ENCODE measurements at places on chromosomes 16 and 17.

DNA sequence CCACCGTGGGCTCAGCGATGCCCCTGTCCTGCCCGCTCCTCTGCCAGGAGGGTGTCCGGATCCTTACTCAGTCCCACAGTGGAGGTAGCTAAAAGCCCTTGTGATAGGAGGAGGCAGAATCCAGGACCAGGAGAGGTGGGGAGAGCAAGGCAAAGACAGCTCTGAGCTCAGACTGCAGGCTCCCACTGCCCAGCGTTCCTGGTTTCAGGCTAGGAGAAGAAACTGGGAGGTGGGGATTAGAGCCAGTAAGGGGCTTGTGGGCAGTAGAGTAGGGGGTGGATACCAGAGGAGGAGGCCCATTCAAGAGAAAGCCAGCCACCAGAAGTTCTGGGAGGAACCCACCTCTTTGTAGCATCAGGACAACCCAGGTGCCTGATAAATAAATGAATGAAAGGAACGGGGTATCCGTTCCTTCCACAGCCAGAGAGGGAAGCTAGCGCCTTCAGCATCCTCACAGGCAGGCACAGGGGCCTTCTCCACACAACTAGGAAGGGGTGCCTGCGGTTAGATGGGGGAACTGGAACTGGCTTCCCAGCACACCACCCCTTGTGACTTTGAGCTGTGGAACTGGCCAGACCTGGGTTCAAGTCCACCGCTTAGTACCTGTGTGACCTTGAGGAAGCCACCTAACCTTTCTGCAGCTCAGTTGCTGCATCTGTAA, 2.3 kb downstream of the IL21R start:
- DNase-seq, result no peak

DNA sequence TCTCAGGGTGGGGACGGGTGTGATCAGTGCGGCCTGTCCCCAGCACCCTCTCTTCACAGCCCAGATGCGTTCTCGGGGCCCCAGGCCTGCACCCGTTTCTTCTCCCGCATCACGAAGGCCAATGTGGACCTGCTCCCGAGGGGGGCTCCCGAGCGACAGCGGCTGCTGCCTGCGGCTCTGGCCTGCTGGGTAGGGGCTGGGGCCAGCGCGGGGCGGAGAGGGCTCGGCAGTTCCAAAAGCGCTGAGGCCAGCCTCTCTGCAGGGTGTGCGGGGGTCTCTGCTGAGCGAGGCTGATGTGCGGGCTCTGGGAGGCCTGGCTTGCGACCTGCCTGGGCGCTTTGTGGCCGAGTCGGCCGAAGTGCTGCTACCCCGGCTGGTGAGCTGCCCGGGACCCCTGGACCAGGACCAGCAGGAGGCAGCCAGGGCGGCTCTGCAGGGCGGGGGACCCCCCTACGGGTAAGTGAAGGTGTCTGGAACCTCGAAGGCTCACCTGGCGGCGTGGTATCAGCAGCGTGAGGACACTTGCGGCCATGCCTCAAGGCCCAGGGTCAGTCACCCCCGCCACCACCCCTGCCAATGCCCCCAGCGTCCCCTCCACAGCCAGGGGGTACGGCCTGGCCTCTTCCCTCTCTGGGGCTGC, 4.4 kb downstream of the MSLN start:
- DNase-seq, result no peak

GRCh38 chr17:7042501-7043181, 1.3 kb downstream of the SLC16A11 start:
- DNase-seq, result no peak

- no peak for DNase-seq
These were observed 3.3 kb upstream of the SLC25A10 start for GRCh38 chr17:81708739-81709185.

DNA sequence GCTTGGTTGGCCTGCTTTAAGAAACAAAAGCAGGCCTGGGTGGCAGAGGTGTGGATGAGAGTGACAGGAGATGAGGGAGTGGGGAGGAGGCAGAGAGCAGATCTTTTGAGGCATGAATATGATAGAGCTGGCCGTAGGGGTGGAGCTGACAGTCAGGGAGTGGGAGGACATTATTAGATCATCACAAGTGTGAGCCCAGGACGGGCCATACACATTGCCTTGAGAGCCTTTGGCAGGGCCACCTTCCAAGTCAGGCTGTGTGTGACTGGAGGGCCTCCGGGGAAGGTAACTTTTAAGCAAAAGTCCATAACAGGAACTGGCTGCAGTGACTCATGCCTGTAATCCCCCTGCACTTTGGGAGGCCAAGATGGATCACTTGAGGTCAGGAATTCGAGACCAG, 26.3 kb downstream of the GINS3 start:
- DNase-seq, result no peak

- no peak for DNase-seq
These were observed 7.4 kb upstream of the MEAK7 start for GRCh38 chr16:84511831-84512230.

DNA sequence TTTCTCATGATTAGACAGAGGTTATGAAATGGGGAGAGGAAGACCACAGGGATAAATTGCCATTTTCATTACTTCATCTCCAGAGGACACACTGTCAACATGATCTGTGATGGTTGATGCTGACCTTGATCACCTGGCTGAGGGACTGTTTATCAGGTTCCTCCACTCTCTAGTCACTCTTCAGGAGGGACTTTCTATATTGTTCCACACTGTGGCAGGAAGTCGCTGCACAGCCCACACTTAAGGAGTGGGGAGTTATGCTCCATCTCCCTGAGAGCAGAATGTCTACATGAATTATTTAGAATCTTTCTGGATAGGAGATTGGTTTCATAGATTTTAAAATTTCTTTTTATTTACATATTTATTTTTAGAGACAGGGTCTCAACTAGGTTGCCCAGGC, 46.7 kb downstream of the CYB5B start:
- DNase-seq, result no peak

GRCh38 chr17:42484304-42484703, 25.6 kb downstream of the ATP6V0A1 start:
- DNase-seq, result peak; percentile 62

DNA sequence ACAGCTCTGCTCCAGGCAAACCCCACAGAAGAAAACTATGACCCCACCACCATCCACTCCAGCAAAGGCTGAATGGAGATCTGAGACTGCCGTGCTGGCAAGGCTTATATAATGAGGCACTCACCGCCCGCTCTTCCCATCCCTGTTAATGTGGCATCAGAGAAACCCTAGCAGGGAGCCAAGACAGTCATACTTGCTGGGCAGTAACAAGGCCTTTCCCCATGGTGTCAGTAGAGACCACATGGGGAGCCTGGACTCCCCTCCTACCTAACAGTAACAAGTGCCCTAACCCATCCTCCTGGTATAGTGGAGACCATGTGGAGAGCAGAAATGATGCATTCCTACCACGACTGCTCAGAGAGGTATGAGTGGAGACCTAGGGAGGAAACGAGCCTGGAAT, 235.2 kb downstream of the C16orf78 start:
- DNase-seq, result no peak

DNA sequence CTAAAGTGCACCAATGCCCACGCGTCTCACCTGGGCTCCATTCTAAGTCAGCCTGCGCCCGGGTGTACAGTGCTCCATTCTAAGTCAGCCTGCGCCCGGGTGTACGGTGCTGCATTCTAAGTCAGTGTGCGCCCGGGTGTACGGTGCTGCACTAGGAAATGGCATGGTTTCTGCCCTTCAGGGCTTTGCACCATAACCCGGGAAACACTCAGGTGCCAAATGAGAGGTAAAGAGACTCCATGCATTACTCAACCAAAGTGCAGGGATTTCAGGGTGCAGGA, 29.2 kb upstream of the FASN start:
- DNase-seq, result no peak

GRCh38 chr17:40510328-40510648, 8.9 kb upstream of the TNS4 start:
- no peak for DNase-seq

DNA sequence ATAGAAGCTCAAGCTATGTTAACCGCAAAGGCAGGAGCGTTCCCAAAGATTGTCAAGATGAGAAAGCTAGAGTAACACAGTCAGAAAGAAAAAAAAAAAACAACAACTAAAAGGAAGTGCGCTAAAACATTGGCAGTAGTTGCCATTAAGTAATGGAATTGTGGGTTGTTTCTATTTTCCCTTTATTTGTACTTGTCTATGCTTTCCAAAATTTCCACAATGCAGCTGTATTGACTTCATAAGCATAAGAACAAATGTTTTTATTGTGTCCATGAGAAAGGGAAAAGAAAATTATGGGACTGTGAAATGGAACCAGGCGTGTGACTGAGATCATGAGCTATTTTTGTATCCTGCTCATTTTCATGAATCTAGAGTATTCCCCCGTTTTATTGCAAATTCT, 153.4 kb downstream of the TMEM114 start:
- DNase-seq, result no peak

DNA sequence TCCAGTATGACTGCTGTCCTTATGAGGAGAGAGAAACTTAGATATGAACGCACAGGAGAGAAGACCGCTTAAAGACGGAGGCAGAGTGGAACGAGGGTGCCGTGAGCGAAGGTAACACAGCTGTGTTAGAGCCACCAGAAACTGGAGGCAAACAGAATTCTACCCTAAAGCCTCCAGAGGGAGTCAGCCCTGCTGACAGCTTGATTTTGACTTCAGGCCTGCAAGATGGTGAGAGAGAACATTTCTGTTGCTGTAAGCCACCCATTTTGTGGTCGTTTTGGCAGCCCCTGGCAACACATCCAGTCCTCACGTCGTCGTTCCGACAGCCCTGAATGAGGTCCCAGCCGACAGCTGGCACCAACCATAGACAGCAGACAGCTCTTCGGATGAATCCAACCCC, 2.8 kb upstream of the SPATA2L start:
- DNase-seq, result no peak

DNA sequence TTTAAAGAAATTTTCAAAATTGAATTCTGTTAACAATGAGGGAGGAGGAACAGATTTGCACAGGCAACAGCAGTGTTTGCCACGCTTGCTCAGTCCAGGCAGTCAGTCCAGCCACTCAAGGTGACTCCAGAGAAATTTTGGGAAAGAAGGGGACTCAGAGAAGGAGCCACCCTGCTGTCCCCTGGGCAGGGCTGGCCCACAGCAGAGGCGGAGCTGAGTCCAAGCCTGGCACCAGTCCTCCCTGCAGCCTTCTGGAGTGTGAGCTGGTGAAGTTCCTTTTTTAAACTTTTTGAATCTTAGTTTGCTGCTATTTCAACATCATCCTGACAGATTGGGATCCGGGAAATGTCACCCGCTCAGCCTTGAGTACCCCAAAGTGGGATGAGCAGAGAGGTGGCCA, 14.5 kb upstream of the SLC47A2 start:
- no peak for DNase-seq

DNA sequence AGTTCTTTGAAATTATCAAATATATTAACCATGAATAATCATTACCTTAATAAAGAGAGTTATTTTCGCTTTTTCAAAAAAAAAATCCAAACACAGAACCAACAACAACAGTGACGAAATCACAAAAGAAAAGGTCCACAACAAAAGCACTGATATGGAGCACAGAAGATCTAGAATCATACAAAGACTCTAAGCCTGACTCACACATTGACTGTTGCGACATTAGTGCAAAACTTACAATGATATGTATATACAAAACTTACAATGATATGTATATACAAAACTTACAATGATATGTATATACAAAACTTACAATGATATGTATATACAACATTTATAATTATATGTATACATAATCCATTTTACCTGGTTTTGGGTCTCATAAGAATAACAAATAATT, 117.7 kb downstream of the USP22 start:
- DNase-seq, result no peak

GRCh38 chr17:20995164-20995872, 47.5 kb downstream of the USP22 start:
- no peak for DNase-seq

GRCh38 chr16:67539691-67540635, 11.3 kb downstream of the RIPOR1 start:
- DNase-seq, result no peak

DNA sequence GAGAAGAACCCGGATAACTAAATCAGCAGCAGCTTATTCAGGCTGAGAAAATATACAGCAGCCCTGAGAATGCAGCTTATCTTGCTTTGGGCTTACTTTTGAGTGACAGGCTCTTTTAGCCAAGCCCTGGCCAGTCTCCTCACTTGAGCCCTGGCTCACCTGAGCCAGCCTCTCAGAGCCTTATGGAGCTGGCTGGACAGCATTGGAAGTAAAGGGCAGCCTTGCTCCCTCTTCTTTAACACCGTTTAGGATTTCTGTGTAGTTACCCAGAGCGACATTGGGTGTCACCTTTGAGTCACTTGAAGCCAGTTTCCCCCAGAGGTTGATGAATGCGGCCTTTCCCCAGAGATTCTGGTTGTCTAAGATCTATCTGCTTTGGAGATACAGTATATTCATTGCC, 7.7 kb upstream of the NPIPB2 start:
- no peak for DNase-seq

GRCh38 chr16:4886151-4886550, 38.9 kb downstream of the UBN1 start:
- no peak for DNase-seq

DNA sequence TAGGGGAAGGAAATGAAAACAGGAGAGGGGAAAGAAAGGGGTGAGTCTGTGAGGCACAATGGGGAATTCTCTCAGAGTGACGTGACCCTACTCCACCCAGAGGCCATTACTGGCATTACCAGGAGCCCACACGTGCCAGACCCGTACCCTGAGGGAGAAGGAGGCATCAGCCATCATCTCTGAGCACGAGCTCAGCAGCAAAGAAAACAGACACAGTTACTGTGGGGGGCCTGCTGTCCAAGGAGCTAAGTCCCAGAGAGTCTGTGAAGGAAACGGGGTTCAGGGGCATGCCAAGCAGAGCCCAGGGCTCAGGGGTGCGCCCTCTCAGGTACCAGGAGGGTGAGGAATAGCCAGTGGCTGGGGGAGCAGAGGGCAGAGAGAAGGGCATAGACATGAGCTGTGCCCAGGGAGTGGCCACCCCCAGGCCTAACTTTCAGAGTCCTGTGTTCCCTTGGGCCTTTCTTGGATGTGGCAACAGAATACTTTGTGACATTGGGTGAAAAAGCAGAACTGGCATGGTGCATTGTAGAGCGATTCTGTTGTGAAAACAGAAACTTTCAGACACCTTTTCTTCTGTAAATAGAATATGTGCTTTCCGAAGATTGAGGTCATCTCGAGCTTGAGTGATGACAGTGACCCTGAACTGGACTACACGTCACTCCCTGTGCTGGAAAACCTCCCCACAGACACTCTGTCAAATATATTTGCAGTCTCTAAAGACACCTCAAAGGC, 11.3 kb downstream of the TAF1C start:
- DNase-seq, result peak; percentile 21

Measured in activated T-helper 9 cell treated with anti-CD3 and anti-CD28 coated beads, Interleukin-2, amount 50 U/mL, for 16 hours (primary cell).